CD4-positive, alpha-beta T cell treated with Interleukin-21 for 1 hour (primary cell): ENCODE measurements at places on chromosomes 3 and 15.

DNA sequence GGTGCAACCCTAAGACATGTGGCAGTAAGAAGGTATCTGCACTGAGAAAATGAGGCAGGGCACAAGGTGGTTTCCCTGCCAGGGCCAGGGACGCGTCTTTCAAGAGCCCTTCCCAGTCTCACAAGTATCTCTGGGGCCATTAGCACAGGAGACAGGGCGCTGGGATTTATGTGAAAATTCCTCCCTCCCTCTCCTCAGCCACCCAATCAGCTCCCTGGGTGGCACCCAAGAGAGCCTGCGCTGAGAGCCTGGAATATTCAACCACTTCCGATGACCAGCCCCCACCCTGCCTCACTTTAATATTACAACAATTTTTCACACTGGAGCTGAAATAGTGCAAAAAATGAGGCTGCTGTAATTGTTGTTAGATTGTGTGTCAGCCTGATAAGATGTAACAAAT, 26.1 kb downstream of the SEC61A1 start:
- DNase-seq = no peak

DNA sequence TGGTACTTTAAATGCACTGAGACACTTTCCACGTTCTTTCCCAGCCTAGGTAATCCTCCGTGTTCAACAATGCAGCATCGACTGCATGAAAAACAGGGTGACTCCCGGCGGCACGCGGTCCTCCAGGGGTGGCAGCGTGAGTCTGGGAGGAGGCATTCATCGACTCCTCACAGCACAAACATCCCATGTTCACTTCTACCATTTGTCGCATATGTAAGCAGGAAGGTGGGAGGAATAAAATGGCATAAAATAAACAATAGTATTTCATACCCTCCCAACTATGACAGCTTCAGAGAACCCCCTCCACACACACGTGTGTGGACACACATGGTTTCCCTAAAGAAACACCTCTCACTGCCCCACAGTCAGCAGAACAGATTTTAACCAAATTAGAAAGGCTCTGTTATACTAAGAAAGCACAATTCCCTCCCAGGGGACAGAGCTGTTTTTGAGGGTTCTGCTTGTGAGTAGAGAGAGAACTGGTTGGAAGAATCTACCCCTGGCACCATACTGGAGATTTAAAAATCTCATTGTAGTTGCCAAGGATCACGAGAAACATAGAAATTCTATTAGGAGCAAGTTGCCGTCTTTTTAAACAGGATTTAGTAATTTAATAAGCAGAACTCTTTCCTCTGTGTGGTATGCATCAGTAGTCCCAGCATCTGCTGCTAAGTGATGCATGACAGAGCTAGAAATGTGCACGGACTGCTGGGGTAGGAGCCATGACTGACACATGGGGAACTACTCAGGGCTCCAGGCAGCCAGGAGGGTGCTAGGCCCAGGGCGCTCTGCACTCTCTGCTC, 6.0 kb downstream of the FAM43A start:
- no peak for DNase-seq

GRCh38 chr3:108296239-108296638, at the start of gene HHLA2:
Gene HHLA2, plus strand, starts transcription at chr3:108296548. Its CDS starts 55,266 bp downstream, at chr3:108351814.
- DNase-seq = no peak

GRCh38 chr15:87038404-87038803, 958.7 kb downstream of the AGBL1 start:
- no peak for DNase-seq

DNA sequence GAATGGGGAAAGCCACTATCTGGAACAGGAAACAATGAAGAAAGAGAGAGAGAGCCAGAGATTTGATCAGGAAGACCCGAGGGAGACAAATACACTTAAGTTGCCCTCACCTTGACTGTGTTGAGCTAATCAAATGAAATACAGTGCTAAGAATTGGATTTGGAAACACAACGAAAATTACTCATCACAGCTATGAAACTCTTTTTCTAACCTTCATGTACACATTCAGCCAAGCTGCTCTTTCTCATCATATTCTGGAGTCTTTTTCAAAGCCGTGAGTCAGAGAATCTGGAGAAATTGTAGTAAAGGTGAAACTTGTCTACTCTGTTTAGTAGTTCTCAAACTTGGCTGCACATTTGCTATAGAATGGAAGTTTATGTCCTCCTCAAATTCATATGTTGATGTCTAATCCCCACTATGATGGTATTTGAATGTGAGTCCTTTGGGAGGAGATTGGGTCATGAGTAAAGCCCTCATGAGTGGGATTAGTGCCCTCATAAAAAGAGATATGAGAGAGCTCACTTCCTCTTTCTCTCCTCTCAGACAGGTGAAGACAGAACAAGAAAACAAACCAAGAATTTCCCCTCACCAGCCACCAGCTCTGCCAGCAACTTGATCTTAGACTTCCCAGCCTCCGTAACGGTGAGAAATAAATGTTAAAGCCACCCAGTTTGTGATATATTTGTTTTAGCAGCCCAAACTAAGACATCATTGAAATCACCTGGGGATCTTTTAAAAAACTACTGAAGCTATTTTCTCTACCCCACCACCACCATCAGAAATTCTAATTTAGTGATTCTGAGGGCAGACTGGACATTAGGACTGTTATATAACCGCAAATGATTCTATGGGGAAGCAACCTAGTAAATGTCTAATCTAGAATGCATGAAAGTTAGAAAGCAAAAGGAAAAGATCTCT, 143.6 kb upstream of the GRM7 start:
- DNase-seq = no peak

DNA sequence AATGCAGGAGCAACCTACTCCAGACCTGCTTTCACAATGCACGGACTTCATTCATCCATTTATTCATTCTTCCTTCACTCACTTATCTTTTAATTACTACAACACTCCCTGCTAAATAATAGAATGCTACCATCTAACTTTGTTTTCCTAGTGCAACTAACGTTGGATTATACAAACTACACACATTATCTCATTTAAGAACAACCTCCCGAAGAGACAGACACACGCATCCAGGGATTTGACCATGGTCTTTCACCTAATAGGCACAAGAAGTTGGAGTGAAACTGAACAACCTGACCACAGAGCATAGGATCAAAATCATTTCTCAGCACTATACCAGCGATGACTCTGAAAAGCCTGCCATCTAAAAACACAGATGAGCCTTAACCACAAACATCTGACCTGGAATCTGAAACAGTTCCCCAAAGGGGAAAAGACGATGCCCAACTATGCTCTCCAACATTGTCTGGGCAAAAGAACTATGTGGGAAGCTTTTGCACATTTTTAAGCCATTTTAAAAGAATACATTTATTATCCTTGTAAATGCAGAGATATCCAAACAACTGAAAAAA, 21.0 kb downstream of the ZNF385D start:
- no peak for DNase-seq
